ENCODE measurements at places on chromosomes 3 and 15. TPM values are rescaled to one million over a fixed set of nuclear protein-coding genes. Genes with fewer than 3 reads are reported as not detected.

NAALADL2 gene
- 2.8 TPM for total RNA-seq

P2RY13 gene
- 2.9 TPM for total RNA-seq

CAV3 gene
- total RNA-seq = not detected

DNA sequence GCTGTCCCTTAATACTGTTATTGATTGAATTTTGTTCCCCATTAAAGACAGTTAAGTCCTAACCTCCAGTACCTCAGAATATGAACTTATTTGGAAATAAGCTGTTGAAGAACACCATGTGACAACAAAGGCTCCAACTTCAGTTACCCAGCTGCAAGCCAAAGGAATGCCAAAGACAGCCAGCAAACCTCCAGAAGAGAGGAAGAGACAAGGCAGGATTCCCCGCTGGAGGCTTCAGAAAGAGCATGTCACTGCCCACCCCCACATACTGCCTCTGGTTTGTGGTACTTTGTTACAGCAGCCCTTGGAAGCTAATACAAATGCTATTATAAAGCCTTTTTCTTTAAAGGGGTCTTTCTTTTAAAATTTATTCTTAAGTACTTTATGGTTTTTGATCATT, 18.4 kb upstream of the NEK10 start:
- H3K27me3 ChIP-seq = no peaks in the 10 kb centered on the region
- H3K4me1 ChIP-seq = no peaks in the 10 kb centered on the region
- no peak overlapping the region for H3K27ac ChIP-seq
- no peak overlapping the region for H3K4me3 ChIP-seq

MORF4L1 gene
- 389 TPM for total RNA-seq

DNA sequence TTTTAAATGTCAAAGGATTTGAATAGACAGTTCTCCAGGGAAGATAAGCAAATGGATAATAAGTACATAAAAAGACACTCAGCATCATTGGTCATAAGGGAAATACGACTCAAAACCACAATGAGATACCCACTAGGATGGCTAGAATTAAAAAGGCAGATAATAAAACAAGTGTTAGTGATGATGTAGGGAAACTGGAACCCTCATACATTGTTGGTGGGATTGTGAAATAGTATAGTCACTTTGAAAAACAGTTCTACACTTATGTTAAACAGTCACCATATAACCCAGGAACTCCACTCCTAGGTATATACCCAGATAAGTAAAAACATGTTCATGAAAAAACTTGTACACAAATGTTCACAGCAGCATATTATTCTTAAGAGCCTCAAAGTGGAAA, 72.5 kb downstream of the GPR156 start:
- no peak overlapping the region for H3K27ac ChIP-seq
- DNase-seq = no peak
- no peaks in the 10 kb centered on the region for H3K36me3 ChIP-seq

DNA sequence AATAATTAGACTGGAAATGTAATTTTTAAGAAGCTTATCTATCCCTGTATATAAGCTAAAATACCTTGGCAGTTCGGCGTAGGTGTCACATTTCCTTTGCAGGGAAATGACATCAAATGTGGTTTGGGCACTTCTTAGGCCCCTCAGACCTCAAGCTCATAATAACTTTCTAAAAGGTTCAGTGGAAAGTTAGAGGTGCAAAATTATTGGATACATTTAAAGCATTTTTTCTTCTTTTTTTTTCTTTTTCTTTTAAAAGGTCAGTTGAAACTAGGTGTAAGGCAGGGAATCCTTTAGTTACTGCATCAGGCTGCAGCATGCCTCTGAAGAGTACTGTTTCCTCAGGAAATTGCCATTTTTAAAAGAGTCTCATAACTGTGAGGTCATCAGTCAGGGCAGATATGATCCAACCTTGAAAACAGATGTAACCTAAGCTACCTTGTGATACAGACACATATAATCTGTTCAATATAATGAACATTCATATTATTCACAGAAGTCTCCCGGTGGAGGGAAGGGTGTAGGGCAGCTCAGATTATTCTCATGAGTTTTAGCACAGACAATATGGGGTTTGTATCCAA, 4.8 kb downstream of the SACM1L start:
- no peak for DNase-seq
- H3K4me3 ChIP-seq = no peak overlapping the region
- no peak overlapping the region for H3K27ac ChIP-seq
- peaks cover 50% of the 10 kb centered on the region for H3K4me1 ChIP-seq
- no peaks in the 10 kb centered on the region for H3K36me3 ChIP-seq

ITGA11 gene
- 4.4 TPM for total RNA-seq
